HCT116 (cell line): ENCODE measurements at places on chromosomes 12 and 14.

- no peak for DNase-seq
Observed at GRCh38 chr14:32427726-32428528, 98.8 kb downstream of the AKAP6 start.

DNA sequence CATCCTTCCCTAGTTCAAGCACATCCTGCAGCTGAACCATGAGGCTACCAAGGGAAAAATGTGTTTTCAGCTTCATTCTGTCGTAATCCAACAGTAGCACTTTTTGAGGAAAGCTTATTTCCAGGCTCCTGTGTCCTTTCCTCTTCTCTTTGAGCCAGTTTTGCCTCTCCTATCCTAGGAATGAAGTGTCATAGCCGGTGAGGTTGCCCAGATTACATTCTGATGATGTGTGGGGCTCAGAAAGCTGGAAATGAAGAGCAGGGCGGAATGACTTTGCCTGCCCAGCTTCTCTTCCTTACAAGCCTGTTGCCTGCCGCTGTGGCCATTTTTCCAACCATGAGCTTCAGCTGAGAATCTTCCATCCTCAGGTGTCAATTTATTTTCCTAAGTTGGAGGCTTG, 381.8 kb downstream of the NUAK1 start:
- DNase-seq: no peak

DNA sequence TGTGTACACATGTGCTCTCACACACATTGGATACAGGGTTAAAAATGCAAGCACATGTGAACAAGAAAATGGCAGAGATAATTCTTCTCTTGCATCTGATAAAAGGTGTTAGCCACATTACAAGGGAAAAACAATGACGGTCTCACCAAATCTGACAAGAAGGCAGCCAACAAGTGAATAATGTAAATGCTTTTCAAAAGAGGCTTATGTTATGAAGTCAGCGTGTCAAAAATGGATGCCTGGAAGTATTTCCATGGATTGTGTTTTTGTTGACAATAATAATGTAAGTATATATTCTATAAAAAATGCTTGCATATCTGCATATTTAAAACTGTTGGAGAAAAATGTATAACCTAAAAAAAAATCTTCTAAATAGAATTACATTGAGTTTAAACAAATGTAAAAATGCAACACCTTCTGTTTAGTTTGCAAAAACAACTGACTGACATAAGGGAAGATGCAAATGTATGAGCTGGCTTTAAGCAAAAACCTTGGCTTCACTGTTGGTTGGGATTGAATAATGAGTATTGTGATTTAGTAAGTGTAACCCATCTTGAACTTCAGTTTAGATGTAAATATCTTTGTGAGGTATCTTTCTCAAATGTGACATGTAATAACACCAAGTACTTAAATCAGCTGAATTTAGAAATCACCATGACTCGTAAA, 424.9 kb downstream of the PDZRN4 start:
- DNase-seq: no peak

DNA sequence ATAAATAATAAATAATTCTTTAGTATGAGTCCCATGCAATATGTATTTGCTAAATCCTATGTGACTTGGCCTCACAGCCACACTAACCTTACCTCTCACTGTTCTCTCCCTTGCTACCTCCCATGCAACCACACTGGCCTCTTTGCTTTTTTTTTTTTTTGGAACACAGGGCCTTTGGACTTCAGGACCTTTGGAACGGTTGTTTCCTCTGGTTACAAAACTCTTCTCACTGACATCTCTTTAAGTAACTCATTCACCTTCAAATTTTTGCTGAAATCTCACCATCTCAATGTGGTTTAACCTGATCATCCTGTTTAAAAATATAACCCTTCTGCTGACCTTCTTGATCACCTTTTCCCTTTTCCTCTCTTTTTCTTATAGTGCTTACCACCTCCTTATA, 194.0 kb downstream of the SSPN start:
- DNase-seq: no peak

DNA sequence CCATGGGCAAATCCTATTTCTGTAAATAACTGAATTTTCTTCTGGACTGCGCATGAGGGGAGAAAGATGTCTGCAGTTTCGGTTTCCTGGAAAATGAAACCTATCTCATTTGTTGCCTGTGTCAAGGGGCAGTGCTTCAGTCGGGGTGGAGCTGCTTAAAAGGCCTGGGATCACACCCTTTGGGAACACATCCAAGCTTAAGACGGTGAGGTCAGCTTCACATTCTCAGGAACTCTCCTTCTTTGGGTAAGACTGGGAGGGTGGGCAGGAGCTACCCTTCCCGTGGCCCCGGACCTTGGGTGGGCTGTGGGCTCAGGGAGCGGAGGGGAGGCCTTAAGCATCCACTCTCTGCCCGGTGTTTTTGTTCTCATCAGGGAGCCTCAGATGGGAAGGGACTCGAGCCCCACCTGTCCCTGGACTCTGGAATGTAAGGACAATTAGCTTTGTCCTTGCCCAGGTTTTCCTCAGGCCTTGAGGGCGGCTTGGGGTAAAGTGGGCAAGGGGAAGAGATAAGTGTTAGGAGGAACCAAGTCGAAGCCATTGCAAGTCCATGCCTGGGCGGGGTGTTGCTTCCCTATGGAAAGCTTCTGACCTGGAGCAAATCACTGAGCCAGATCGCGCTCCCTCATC, at the start of gene IFI27:
Gene IFI27, plus strand, starts transcription at position 185 of the 630 bp plus-strand sequence.
- DNase-seq: no peak

GRCh38 chr14:100159094-100159864, at the start of gene DEGS2:
DEGS2 (minus strand) TSS chr14:100159645; CDS start chr14:100159587, 58 bp downstream.
- no peak for DNase-seq

- DNase-seq: no peak
Observed at GRCh38 chr14:100806386-100806785, 19.5 kb upstream of the MEG3 start.

DNA sequence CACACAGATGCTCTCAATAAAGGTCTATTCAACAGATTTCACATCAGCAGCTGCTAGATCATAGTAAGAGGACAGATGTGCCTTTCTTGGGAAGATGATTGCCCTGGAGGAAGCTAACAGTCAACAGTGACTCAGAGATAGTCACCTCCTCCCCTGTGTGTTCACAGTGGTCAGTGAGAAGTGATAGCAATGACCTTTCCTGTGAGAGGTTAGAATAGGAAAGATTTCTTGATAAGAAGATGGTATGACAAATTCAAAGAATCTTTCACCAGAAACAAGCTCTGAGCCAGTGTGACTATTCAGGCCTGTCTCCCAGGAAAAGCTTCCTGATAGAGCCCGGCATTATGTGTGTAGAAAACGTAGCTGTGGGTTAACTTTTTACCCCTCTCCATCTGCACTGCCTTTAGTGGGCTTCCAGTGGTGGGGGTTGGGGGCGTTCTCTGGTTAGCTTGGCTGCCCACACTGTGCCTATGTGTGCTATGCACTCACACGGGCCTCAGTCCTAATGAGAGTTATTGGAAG, 66.4 kb upstream of the ARHGAP5 start:
- peak; percentile 73 for DNase-seq

- no peak for DNase-seq
Observed at GRCh38 chr12:119692410-119692809, 24.5 kb downstream of the PRKAB1 start.

DNA sequence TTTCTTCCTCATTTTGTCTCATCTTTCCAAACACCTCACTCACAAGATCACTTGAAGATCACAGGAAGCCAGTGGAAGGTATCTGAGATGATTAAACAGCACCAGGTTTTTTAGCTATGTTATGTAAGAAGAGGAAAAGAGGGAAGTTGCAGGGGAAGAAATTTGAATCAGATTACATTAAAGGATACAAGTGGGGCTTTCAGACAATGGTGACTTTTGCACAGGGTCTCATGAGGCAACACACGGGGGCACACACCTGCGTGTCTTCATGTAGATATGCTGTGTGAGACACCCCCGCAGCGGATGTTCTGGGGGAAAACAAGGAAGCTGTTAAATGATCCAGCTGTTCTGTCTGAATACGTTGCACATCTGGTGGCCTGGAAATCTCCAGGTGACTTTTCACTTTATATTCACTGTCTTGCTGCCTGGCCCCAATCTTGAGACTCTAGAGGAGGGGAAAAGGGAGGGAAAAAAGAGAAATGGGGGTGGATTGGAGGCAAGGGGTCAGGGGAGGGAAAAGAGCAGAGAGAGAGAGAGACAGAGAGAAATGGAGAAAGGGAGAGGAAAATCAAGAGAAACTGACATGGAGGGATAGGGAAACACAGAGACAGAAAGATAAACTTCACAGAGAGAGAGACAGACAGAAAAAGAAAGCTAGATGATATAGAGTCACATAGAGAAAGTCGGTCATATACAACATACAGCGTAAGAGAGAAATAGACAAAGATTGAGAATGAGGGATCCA, 36.3 kb upstream of the PPP1CC start:
- DNase-seq: no peak

GRCh38 chr12:38921025-38921677, 15.8 kb upstream of the CPNE8 start:
- DNase-seq: peak; percentile 69

GRCh38 chr12:607541-608001, 55.7 kb downstream of the NINJ2 start:
- DNase-seq: no peak

DNA sequence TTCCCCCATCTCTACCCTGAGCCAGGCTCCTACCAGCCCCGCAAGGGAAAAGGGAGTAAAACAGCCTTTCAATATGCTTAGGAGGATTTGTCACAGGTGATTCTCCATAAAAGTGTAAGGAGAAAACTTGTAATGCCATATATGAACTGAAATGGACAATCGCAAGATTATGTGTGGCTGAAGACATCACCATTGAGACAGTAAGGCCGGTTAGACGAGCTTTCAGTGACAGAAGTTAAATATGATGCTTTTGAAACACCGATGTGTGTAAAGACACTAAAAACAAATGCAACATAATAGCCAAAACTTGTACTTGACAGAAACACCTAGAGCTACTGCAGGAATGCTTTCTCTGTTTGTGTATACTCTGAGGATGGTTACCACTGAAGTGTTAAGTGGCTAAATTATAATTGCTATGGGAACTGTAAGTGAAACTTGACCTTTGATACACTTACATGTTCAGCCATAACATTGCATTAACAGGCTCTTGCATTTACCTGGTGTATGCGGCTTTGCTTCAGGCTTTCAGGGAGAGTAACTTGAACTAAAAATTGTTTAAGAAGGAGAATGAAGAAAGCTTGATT, 42.3 kb downstream of the FAR2 start:
- no peak for DNase-seq

GRCh38 chr12:101941306-101942249, 64.2 kb downstream of the DRAM1 start:
- DNase-seq: no peak

DNA sequence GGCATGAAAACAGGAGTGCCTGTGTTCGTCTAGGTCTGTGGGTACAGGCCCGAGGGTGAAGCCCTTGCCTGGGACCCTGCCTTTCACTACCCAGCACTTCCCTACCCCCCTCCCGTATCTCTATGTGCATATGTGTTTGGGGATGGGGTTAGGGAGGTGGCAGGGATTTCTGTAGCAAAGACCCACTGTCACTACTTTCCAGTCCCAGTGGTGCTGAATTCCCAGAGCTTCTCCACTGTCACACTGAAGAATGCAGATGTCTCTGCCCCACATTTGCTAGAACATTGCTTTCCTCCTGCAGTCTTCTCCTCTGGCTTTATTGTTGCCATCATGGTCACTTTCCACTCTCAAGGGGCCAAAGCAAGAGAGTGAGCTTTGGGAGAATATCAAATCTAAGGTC, 203.9 kb downstream of the MYRFL start:
- no peak for DNase-seq

DNA sequence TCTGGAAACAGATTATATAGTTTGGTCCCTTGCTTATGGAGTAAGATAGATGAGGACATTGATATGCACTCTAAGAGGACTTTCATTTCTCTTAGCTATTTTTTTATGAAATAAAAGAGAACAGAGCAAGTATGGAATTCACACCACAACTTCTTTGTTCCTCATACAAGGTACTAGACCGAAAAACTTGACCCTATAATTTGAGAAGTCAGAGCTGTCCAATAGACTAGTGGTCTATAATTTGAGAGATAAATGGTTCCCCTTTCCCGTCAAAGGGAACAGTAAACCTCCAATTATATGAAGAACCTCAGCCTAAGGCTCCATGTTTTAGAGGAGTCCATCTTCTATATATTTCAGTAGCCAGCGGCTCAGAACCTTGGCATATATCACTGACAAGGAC, 58.5 kb upstream of the HIF1A start:
- no peak for DNase-seq

GRCh38 chr12:106764738-106765137, 9.7 kb upstream of the RIC8B start:
- DNase-seq: no peak

DNA sequence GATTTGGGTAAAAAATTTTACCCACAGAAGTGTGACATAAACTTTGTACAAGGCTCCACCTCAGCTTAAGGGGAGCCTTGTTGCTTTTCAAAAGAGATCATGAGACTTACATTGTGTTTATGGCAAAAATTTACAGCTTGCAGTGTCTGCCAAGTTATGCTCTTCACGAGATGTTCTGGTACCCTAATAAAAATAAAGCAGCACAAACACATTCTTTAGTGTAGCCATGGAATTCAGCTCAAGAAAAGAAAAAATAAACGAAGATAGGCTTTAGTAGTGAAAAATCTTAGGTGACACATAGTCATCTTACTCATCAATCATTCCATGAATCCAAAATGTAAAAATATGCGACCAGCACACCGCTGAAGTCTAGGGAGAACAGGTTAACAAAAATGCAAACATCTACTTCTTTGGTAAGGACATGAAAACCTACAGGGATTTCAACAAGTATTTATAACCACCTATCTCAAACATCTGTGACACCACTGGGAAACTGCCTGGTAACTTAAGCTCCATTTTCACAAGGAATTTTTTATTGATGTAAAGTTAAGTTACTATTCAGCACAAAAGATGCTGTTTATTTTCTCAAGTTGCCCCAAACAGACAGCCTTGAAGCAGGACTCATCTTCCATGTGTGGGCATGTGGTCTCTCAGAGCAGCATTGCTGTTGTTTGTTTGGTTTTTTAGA, 32.9 kb downstream of the DMAC2L start:
- DNase-seq: no peak
